T-helper 1 cell (primary cell): ENCODE measurements at places on chromosomes 5 and 9.

DNA sequence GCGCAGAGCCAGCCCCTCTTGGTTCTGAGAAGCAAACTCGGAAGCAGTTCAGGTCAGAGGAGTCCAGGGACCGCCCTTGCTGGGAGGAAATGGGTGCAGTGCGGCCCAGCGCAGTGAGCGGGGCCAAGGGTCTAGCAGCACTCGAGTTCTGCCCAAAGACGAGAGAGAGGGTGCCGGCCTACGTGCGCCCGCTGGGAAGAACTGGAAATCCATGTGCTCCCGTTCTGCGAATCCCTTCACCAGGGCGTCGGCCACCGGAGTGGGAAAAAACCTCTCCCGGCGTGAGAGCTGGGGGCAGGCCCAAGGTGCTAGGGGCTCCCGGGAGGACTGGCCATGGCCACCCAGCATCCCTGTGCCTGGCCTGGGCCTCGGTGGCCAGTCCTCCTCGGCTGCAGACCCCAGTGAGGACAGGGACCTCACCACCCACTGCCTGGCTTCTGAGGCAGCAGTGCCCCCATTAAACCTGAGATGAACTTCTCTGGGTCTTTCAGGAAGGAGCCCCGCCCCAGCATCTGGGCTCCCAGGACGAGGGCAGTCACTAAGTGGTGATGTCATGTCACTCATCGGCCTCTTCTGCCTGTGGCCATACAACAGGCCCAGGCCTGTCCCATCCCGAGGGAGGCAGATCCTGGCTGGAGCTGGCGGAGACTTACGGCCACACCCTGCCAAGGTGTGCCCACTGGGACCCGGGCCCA lies 10.6 kb downstream of the TMEM250 start:
- DNase-seq: no peak

DNA sequence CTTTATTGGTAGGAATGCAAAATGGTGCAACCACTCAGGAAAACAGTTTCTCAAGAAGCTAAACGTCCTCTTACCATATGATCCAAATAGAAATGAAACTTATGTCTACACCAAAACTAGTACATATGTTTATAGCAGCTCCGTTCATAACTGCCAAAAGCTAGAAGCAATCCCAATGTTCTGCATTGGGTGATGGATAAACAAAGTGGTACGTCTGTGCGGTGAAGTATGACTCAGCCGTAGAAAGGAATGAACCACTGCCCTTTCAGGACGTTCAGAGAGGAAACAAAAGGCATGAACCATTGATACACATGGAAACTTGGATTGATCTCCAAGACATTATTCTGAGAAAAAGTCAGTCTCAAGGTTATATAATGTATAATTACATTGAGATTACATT lies 27.6 kb downstream of the HNRNPH1 start:
- no peak for DNase-seq

DNA sequence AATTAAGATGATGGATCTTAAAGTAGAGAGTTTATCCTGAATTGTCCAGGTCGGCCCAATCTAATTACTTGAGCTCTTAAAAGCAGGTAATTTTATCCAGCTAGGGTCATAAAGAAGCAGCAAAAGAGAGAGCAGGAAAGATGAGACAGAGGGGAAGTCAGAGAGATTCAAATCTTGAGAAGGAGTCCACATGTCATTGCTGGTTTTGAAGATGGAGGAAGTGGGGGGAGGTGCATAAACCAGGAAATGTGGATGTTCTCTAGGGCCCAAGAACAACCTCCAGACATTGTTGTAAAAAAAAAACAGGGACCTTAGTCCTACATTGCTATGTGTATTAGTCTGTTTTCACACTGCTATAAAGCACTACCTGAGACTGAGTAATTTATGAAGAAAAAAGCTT lies 66.4 kb downstream of the SLCO4C1 start:
- no peak for DNase-seq

DNA sequence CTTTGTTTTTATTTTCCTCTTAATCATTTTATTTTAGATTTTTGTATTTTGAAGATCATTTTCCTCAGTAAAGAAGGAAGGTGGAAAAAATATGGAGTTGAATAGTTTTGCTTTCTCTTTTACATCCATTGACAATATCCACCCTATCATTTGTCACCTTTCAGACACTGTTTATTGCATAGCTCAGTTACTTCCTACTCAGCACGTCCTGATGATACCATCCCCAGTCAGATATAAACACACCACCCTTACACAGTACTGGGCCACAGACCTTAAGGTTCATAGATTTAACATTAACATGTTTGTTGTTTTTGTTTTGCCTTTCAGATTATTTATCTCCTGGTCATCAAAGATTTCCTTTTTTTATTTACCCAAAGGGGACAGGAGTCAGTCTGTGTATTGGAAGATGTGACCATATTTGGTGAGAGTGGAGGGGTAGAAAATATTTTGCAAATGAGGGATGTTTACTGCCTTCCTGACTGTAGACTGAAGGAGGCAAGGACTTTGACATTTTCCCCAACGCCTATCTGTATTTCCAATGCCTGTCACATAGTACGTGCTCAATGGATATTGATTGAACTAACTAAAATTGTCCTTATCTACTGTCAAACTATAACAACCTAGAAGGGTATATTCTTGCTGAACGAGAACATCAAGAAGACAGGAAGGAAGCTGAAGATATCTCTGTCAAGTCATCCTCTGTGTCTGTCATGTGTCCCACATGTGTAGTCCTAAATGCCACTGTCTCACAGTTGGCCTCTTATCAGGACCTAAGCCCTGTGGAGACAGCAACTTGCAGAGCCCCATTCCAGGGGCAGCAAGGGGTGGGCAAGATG lies 15.6 kb downstream of the STX17 start:
- DNase-seq: no peak

GRCh38 chr5:16229357-16229940 lies 49.9 kb upstream of the MARCHF11 start:
- no peak for DNase-seq

GRCh38 chr5:181069767-181070491 lies 29.9 kb downstream of the BTNL9 start:
- no peak for DNase-seq

GRCh38 chr5:82327941-82328340 lies 49.8 kb upstream of the RPS23 start:
- no peak for DNase-seq

DNA sequence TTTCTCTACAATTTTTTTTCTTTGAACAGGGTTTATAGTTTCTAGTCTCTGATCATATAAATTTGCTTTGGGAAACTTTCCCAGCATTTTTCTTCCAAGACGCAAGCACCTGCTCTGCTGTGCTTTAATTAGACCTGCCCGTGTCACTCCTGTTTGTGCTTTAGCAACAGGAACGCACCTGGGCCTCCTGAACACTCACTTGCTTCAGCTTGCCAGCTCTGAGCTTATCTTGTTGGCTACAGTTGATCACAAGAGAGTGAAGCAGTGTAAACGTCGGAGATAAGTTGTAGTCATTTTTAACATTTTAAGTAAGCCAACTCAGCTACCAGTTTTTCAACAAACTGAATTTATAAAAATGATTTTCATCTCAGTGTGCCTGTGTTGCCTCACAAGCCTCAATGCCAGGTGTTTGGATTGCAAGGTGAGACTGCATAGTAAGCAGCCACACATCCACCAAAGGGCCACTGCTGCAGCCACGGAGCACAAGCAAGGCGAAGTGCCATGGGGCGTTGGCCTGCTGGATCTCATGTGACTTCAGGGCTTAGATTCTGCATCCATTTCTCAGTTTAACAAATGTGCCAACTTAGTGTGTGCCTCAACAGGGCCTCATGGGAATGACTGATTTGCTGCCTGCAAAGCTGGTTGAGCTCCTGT lies 166.9 kb downstream of the TRIO start:
- DNase-seq: no peak

GRCh38 chr9:2262386-2263071 lies 247.4 kb downstream of the SMARCA2 start:
- no peak for DNase-seq

- no peak for DNase-seq
These were observed 15.0 kb downstream of the FBXO38 start for GRCh38 chr5:148398698-148399121.

- DNase-seq: no peak
These were observed 7.4 kb downstream of the SMARCA2 start for GRCh38 chr9:2022560-2022959.

- no peak for DNase-seq
These were observed 2.8 kb downstream of the FAM174A start for GRCh38 chr5:100537946-100538345.

- DNase-seq: no peak
These were observed 234.2 kb upstream of the PANK3 start for GRCh38 chr5:168813184-168813968.

- no peak for DNase-seq
These were observed 601.8 kb downstream of the CCDC171 start for GRCh38 chr9:16154521-16155078.

- DNase-seq: no peak
These were observed 4.3 kb downstream of the ERAP2 start for GRCh38 chr5:96880444-96881164.

- DNase-seq: no peak
These were observed 64.8 kb downstream of the PAX5 start for GRCh38 chr9:36969216-36969771.

GRCh38 chr9:121498487-121499176 lies 1.0 kb downstream of the GGTA1 start:
- no peak for DNase-seq

GRCh38 chr9:79895232-79895631 lies 323.5 kb downstream of the TLE4 start:
- no peak for DNase-seq

DNA sequence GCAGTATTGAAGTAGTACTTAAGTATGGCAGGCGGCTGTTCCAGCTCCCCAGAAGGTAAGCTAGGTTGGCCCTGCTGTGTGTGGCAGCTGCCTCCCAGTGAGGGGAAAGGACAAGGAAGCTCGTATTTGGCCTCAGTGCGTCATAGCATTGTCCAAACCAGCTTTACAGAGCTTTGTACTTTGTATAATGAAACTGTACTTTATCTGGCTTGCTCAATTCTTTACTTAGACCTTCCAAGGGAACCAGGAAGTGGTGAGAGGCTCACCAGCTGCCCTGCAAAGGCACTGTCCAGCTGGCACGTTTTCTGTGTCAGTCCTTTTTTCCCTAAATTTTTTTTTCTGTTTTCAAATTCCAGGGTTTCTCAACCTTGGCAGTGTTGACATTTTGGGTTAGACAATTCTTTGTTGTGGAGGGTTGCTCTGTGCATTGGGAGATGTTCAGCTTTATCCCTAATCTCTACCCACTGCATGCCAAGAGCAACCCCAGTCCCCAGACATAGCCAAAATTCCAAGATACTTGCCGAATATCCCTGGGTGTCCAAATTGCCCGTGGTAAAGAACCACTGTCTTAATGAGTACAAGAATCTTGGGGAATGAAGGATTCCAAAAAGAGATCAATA lies 474.5 kb downstream of the LRRC70 start:
- DNase-seq: no peak

GRCh38 chr5:133119233-133119711 lies 67.5 kb downstream of the HSPA4 start:
- no peak for DNase-seq

GRCh38 chr9:109455861-109456260 lies 42.2 kb downstream of the PTPN3 start:
- DNase-seq: no peak

DNA sequence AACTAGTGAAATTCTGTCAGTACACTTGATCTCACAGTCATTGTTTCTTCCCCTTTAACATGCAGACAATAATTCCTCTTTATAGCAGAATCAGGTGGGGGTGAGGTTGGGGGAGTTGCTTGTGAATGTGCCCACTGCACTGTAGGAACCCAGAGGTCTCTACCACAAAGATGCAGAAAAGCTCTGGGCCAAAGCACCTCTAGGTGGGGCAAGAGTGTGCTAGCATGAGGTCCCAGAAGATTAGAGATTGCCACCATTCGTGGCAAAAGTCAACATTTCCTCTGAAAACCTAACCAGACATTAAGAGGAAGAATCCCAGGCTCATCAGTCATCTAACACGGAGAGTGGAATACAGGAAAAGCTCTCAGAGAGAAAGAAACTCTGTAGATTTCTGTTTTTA lies 74.5 kb downstream of the PTCD2 start:
- no peak for DNase-seq

DNA sequence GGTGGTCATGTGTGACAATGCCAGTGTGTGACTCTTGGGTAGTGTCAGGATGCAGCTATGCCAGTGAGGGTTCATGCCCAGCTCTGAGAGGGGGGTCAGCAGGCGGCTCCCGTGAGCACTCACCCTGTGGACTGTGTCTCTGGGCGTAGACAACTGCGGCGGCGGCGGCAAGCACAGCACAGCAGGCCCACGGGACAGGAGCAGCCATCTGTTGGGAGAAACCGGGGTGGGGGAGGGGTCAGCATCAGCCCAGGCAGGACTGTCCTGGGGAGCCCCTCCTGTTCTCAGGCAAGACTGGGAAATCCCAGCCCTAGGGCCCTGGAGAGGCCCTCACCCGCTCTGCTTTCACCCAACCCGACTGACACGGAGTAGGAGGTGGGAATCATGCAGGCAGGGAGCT lies 20.8 kb downstream of the CNTFR start:
- no peak for DNase-seq

DNA sequence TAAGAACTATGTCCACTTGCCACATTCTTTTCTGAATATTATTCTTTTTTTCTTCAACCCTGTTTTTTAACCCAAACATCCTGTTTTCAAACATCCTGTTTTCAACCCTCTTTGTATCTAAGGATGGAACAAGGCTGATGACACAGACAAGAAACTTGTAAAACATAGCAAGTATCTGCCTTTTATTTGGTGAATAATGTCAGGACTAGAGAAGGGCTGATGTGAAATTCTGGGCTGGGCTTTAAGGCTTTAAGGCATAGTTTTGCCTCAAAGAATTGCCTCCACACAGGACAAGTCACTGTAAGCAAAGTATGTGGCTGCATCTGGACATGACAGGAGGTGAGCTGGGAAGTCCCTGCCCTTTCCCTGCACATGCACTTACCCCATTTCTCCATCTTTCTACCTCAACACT lies 42.5 kb upstream of the RIC1 start:
- no peak for DNase-seq

GRCh38 chr9:134168757-134169550 lies 4.6 kb upstream of the RNU6ATAC start:
- no peak for DNase-seq

DNA sequence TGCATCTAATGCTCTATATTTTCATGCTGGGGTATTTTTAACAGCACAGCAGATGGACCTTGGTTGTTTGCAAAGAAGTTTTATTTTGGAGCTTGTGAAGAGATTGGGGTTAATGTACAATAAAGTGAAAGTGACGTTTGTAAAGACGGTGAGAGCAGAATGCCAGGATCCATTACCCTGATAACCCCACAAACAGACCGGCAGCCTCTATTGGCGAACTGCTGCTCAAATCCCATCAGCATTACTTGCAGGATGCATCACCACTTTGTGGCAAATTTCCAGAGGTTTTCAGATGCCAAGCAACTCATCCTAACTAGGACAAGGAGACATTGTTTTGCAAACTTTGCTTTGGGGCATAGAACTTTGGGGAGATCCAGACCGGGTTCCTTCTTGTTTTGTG lies 383.3 kb upstream of the ZNF462 start:
- no peak for DNase-seq
